ENCODE measurements at places on chromosomes 16 and 17.

- DNase-seq: peak; percentile 70
These were observed at the start of gene PGAP6 for GRCh38 chr16:381789-382717. TSS of gene PGAP6 (minus strand) at chr16:381978. CDS start at chr16:381821, 157 bp downstream.

- DNase-seq: peak; percentile 14
These were observed 43.2 kb downstream of the RAI1 start for GRCh38 chr17:17724307-17725010.

GRCh38 chr17:13485327-13485726 is 116.4 kb downstream of the HS3ST3A1 start:
- DNase-seq: no peak

GRCh38 chr17:54180950-54181349 is 358.2 kb downstream of the KIF2B start:
- no peak for DNase-seq

- no peak for DNase-seq
These were observed 743 bp downstream of the ZNF624 start for GRCh38 chr17:16652847-16653366.

DNA sequence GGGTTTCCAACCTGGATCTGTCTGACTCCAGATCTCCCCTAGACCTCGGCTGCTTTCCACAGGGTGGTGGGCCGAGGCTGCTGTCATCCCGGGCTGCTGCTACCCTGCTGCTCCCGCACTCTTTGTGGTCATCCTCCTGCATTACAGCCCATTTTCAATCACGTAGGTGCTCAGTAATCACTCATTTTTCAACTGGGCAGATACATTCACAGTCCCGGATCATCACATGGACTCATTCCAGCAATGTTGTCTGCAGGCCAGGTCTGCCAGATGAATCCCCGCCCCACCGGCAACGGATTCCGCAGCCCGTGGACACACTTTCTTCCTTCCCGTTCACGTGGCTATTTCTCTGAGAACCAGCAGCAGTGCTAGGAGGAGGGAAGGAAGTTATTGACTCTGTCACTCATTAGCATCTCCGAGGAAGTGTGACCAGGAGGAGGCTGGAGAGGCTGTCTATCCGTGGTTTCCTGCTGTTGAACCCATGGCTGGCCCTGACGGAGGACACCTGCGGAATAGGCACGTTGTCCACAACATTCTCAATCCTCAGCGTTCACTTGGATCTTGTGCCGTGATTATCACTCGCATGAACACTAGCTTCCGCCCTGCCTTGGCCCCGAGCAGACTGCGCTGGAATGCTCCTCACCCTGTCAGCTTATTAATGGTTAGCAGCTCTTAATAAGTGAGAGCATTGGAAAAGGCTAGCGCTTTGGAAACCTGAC is 14.7 kb upstream of the ZCCHC14 start:
- DNase-seq: no peak

GRCh38 chr17:43732958-43733357 is 25.6 kb downstream of the SOST start:
- no peak for DNase-seq

- DNase-seq: peak; percentile 61
These were observed 196.1 kb downstream of the GSG1L start for GRCh38 chr16:27867122-27868110.

GRCh38 chr17:44767493-44767892 is 8.7 kb downstream of the ADAM11 start:
- DNase-seq: no peak

GRCh38 chr16:77434530-77435271 is at the start of gene ADAMTS18:
TSS of gene ADAMTS18 (minus strand) at chr16:77435034. CDS start at chr16:77434695, 339 bp downstream.
- no peak for DNase-seq

GRCh38 chr17:56160422-56160821 is 7.1 kb downstream of the ANKFN1 start:
- DNase-seq: no peak

GRCh38 chr17:55527540-55528118 is 16.4 kb upstream of the SMIM36 start:
- no peak for DNase-seq

DNA sequence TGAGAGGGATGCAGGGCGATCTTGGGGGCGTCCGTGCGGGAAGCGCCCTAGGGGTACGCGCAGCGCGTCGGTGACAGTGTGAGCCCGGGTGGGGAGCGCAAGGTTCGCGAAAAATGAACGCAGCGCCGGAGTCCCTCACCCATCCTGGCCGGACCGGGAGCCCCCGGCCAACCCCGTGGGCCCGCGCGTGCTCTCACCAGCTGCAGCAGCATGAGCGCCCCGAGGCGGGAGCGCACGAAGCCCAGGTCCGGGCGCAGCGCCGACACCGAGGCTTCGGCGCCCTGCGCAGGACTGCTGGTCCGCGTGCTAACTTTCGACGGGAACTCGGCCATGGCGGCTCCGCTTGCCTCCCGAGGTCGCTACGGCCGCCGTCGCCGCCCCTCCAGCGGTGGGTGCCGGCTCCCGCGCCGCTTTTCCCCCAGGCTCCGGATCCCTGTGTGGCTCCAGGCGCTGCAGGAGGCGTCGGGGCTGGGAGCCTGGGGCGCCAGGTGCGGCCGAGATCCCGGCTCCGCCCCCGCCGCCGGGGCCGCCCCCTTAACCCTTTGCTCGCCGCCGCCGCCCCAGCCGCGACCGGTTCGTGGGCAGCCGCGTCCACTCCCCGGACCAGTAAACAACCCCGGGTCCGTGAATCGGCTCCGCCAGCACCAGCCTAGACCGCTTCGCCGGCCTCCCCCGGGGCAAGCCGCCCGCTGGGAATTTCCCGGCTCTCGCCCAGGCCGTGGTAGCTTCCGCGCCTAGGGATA is at the start of gene PLLP:
Gene PLLP (minus strand): TSS at position 464 of the 743 bp plus-strand sequence. CDS start 132 bp downstream, at position 332.
- DNase-seq: peak; percentile 38

GRCh38 chr17:56966338-56966737 is 5.5 kb upstream of the COIL start:
- no peak for DNase-seq

- DNase-seq: peak; percentile 71
These were observed at the start of gene TMEM106A for GRCh38 chr17:43211480-43212402. TSS of gene TMEM106A (plus strand) at chr17:43211875. CDS start at chr17:43213042, 1,167 bp downstream.

GRCh38 chr16:194516-194915 is 14.3 kb downstream of the HBQ1 start:
- DNase-seq: no peak

DNA sequence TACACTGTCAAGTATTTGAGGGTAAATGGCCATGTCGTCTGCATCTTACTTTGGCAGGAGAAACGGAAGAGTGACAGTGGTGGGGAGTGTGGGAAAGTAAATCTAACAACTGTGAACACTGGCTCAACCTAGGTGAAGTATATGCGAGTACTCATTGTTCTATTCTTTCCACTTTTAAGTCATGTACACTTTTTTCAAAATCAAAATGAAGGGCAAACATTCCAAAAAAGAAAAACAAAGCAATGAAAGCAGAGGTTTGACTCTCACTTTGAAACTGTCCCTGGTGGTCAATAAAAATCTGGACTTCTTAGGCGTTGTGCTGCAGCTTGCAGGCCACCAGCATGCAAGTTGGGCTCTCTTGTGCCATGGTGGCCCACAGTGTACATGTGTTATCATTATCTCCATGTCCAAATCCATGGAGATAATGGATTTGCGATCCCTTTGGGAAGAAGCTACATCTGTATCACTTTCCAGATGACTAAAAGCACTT is 32.7 kb downstream of the STAT5B start:
- no peak for DNase-seq

- DNase-seq: no peak
These were observed 220.0 kb downstream of the NTN1 start for GRCh38 chr17:9241371-9241712.

- DNase-seq: no peak
These were observed 17.5 kb upstream of the CNOT1 start for GRCh38 chr16:58647107-58647506.

- DNase-seq: no peak
These were observed 234.4 kb downstream of the ZNF423 start for GRCh38 chr16:49621241-49622083.

DNA sequence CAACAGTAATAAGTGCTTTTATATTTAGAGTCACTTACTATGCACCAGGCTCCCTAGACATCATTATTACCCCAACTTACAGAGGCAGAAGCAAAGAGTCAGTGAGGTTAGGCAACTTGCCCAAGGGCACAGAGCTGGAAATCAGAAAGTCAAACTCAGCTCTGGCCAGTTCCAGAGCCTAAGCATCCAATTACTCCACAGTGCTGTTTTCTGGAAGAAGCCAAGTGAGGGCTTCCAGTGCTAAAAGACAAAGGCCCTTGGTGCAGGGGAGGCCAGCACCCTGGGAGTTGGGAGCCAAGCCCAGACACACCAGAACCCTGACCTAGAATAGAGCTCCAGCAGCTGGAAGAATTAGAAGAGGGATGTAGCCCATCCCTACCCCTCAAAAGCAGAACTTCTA is 40.2 kb downstream of the C17orf67 start:
- DNase-seq: no peak

GRCh38 chr17:19497624-19498023 is 36.0 kb upstream of the SLC47A1 start:
- DNase-seq: no peak

GRCh38 chr16:83888672-83889044 is 10.3 kb upstream of the MLYCD start:
- no peak for DNase-seq

GRCh38 chr16:55542459-55543082 is 23.9 kb upstream of the CAPNS2 start:
- no peak for DNase-seq

DNA sequence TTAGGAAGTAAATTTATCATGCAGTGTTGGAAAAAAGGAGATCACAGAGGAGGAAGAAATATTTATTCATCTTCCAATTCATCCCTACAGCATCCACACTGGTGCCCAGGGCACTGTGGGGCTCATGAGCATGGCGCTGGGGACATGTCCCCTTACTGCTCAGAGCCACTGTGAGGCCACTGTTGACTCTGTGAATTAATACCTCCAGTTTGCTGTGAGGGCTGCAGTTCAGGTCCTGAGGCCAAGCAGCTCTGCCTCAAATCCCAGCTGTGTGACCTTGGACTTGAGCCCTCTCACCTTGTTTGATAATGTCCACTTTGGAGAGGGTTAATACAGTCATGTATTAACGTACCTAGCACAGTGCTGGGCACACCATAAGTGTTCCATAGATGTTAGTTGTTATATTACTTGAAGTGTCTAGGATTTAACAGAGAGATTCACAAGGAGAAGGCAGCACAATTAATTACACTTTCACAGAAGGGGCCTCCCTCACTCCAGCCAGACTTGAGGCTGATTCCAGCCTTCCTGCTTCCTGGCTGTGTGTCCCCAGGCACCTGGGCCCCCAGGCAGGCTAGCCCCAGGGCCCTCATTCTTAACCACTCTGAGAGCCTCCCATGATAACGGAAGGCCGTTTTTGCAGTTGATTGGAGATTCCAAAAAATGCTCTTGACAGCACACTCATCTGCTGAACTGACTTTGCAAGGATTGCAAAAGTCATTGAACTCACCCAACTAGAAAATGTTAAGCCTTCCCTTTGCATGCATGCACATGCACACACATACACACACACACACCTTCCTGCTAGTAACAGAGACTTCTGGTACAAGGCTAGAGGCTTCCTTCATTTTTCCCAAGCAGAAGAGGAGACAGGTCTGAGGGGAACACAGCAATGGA is 29.4 kb downstream of the KATNIP start:
- no peak for DNase-seq

GRCh38 chr16:674968-675883 is at the start of gene RHBDL1:
TSS of gene RHBDL1 (plus strand) at chr16:675671. CDS start at chr16:675791, 120 bp downstream.
- DNase-seq: no peak

GRCh38 chr17:10193632-10194031 is 4.8 kb downstream of the GAS7 start:
- DNase-seq: no peak

DNA sequence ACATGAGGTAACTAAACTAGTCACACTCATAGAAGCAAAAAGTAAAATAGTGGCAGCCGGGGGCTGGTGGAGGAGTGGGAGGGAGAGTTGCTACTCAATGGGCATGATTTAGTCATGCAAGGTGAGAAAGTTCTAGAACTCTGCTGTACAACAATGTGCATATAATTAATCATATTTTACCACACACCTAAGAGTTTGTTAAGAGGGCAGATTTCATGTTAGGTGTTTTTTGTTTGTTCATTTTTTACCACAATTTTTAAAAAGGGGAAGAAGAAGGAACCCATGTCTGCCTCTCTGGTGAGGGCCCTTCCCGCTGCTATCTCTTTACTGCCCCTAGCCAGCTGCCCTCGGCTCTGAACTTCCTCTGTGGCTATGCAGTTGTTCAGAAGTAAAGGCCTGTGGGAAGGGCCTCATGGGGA is 11.2 kb downstream of the CD300LB start:
- DNase-seq: peak; percentile 30

GRCh38 chr16:85200471-85201278 is 88.4 kb upstream of the CIBAR2 start:
- no peak for DNase-seq

DNA sequence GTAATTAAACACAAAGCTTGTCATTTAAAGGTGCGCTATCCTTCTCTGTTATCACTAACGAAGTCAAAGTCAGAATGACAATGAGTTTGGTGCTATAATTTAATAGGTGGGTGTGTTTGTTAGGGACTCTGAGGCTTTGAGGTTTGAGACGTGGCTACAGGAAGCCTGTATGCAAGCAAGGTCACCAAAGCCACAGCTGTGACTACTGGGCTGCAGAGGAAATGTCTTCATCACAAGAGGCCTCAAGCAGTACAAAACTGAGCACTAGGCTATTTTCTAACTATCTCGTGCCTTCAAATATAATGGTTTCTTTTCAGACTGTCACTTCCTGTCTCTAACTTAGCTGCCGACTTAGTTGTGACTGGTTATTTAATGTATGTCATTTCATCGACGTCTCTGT is 141.2 kb downstream of the AATF start:
- DNase-seq: peak; percentile 49

DNA sequence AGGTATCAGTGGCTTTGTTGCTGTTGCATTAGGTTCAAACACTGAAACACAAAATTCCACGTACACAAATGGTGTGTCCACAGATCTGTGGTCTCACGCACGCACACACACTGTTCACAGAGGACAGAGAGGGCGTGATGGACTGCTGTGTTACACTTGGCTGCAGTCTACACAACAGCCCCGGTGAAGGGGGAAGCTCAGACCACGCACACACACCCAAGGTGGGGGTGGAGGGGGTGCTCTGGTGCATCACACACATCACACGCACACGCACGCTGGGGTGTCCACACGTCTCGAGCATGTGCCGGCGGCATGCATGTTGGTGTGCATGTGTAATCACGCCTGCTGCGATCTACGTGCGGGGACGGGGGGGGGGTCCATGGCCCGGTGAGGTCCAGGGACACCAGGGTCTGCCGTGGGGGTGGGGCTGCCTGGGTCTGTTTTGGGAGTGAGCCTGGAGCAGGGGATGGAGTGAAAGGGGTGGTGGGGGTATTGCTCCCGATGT is 7.3 kb downstream of the HSD3B7 start:
- DNase-seq: no peak

GRCh38 chr17:64240741-64241347 is 22.2 kb downstream of the TEX2 start:
- DNase-seq: no peak

Measured in T-helper 2 cell treated with Interferon-gamma antibody and Interleukin-4, amounts not matched to agents 5 μg/mL and 100 μg/mL, for 36 hours (primary cell).